ENCODE measurements at places on chromosomes 12 and 14.

DNA sequence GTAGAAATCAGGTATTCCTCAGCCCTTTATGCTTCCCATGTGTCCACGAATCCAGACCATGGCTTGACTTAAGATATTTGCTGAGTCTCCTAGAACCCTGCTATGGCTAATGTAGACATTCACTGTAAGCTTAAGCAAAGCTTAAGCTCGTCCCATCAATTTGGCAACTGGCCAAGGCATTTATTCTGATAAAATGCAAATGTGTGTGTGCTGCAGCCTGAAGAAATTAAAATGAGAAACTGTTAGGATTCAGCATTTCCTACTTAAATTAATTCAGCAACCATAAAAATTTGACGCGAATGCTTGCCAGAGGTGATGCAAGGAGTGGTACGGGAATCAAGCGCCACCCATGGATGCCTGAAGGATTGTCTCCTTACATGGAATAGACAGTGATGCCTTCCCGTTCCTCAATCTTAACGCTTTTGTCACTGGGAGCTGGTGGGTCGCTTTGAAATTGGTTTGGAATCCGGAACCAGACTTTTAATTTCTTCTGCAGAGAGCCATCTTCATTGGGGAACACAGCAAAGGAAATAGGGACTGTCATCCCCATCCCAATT is 13.2 kb downstream of the HEBP1 start:
- no peak for DNase-seq

DNA sequence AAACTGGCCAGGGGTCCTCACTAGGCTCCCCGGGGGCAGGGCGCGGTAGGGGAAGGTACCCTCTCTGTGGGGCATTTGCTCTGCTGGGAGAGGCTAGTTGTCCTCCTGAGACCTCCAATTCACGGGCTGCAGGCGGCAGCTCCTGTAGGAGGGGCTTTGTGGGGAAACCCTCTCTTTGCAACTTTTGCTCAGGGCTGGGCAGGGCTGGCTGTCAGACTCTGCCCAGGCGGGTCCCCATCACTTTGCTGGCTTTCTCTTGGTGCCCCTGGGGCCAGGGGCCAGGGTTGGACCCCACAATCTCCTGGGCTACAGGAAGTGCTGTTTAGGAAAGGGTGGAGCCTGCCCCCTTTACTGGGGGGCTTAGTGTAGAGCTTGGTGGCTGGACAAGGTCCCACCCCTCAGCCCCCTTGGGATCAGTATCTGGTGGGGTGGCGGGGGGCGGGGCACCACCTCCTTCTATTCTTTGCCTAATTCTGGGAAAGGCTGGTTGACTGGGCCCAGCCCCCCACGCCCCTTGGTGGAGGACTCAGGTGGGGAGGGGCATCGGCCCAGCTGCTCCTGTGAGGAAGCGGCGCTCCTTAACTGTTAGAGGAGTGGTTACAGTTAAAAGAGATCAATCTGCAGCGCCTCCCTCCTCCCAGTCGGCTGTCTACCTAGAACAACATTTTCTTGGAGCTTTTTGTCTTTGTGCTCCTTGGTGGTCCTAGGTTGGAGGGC is 918.7 kb downstream of the AACS start:
- no peak for DNase-seq

DNA sequence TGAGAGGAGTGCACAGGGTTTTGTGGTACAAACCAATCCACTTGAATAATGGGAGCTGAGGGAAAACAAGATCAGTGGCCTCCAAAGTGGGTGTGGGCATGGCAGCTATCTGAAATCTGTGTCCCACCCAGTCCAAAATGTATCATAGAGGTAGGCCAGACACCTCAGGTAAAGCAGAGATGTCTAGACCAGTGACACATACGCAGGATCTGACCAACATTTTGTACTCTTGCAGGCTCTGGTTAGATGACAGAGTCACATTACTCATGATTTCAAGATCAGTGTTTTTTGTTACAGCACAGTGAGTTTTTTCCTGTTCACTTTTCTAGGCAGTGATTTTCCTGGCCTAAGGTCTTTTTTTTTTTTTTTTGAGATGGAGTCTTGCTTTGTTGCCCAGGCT is 211.8 kb downstream of the PCNX1 start:
- DNase-seq: no peak

GRCh38 chr12:129002427-129002826 is 149.1 kb downstream of the GLT1D1 start:
- DNase-seq: no peak

GRCh38 chr12:79873201-79873600 is 61.7 kb downstream of the PPP1R12A start:
- no peak for DNase-seq

GRCh38 chr12:49616533-49617219 is 6.7 kb upstream of the PRPF40B start:
- no peak for DNase-seq

GRCh38 chr14:100446572-100446971 is 123.4 kb downstream of the SLC25A47 start:
- DNase-seq: no peak

GRCh38 chr14:75884198-75884611 is 97.6 kb downstream of the TGFB3 start:
- no peak for DNase-seq

- no peak for DNase-seq
Observed at GRCh38 chr14:33198684-33199083, 260.0 kb downstream of the NPAS3 start.
